PC-9 (cell line): ENCODE measurements at places on chromosomes 3 and 15. TPM values are rescaled to one million over a fixed set of nuclear protein-coding genes. Genes with fewer than 3 reads are reported as not detected.
A peak's percentile ranks its signal among the peaks of the same experiment; 100 is the strongest.

The SLC9C1 gene
- total RNA-seq, result not detected in 2 replicates

DNA sequence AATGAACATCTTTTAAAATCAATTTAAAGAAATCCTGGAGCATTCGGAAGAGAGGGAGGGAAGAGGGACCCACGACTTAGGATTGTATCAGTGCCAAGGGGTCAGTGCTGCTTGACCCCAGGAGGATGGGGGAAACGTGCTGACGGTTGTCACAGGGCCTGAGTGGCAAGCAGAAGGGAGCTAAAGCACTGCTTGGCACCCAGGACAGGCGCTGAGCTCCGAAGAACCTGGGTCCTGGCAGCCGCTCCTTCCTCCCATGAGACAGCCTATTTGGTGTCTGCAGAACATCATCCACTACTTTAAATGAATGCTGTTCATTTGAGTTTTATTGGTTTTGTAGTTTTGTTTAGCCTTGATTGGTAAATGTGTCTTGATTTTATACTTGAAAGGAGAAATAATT lies 54.5 kb downstream of the RGMA start:
- H3K36me3 ChIP-seq, result no peaks in the 10 kb centered on the region
- H3K27me3 ChIP-seq, result no peaks in the 10 kb centered on the region
- H3K27ac ChIP-seq, result no peak overlapping the region
- H3K4me3 ChIP-seq, result no peak overlapping the region
- DNase-seq, result no peak

- no peaks in the 10 kb centered on the region for H3K36me3 ChIP-seq
- no peak overlapping the region for H3K27ac ChIP-seq
- H3K4me1 ChIP-seq, result no peaks in the 10 kb centered on the region
- H3K27me3 ChIP-seq, result peaks cover 36% of the 10 kb centered on the region; the same call in 1 of the 2 replicates
- H3K4me3 ChIP-seq, result no peak overlapping the region
- no peak for DNase-seq
Observed at GRCh38 chr3:75396316-75396802, 267.8 kb upstream of the FRG2C start.

The CLDN1 gene
- 25.9 and 27.1 TPM in 2 replicates for total RNA-seq

DNA sequence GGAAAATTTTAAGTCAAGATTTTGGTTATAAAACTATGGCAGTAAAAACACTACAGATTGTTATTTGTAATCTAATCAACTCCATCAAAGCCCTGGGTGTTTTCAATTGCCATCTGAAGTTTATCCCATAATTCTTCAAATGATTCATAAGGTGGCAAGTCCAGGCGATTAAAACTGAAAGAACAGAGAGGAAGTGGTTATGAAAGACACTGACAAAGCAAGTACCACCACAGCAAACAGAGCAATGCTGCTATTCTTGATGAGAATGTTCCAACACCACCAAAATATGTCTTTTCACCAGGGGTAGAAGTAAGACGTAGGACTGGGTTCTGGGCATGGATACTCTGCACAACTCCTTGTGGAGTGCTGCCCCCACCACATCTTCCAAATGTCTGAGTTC lies 86.9 kb upstream of the PRTG start:
- no peaks in the 10 kb centered on the region for H3K36me3 ChIP-seq
- no peaks in the 10 kb centered on the region for H3K27me3 ChIP-seq
- DNase-seq, result no peak
- H3K4me1 ChIP-seq, result no peaks in the 10 kb centered on the region

DNA sequence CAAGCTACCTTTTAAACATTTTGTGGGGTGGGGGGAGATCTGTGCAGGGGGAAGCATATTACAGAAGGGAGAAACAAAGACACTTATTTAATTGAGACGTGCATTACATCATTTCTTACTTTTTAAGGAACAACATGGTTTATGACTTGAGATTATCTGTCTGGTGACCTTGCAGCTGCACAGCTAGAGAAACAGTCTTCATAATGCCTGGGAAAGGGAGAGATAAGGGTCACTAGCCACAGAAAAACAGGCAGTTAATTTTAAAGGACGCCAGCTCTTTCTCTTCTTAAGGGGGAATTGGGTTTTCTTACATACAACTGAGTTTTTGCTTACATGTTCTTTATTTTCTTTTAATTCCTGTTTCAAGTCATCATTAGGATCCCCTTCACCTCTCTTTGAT lies 147.9 kb downstream of the SST start:
- no peak overlapping the region for H3K27ac ChIP-seq
- no peaks in the 10 kb centered on the region for H3K4me1 ChIP-seq
- H3K36me3 ChIP-seq, result no peaks in the 10 kb centered on the region
- no peak overlapping the region for H3K4me3 ChIP-seq
- peaks cover 56% of the 10 kb centered on the region for H3K27me3 ChIP-seq

DNA sequence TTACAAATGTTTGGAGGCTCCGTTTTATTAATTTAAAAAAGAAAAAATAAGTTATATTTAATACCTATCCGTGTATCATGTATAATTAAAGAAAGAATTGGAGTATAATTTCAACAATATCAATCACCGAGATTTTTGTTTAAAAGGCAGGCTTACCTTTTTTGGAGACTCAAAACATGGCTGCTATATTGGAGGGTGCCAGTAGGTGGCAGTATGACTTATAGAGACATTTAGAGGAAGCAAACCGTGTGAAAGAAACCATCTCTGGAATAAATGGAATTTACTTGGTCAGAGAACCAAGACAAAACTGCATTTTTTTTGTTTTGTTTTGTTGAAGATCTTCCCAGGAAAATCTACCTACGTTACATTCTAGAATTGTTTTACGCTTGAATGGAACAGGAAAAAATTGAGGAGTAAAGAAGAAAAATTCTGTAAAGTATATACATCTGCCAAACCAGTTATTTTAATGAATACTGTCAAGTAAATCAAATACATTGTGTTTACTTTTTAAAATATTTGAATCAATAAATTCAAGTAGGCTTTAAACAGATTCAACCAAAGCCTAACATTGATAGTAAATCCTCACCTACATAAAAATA lies 802.6 kb upstream of the ALCAM start:
- H3K27me3 ChIP-seq, result no peaks in the 10 kb centered on the region
- DNase-seq, result peak; percentile 41
- no peak overlapping the region for H3K27ac ChIP-seq

DNA sequence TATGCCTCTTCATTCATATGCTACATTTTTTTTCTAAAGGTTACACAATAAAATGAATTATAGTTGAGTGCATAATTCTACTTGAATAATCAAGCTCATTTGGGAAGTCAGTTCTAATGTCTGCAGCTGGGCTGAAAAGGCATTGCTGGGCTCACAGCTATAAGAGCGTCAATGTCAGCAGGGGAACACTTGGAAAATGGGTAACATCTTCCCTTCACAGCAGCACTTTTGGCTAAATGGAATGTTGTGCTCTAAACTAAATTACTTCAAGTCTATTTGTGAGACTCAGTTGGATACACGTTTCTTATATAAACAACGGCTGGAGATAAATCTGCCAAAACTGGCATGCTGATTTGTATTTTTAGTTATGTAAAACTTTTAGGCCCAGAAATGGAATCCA lies 357.8 kb downstream of the TBL1XR1 start:
- DNase-seq, result no peak
- no peaks in the 10 kb centered on the region for H3K4me1 ChIP-seq
- H3K4me3 ChIP-seq, result no peak overlapping the region
- H3K36me3 ChIP-seq, result no peaks in the 10 kb centered on the region

GRCh38 chr15:70741107-70741531 lies 22.2 kb downstream of the UACA start:
- H3K27me3 ChIP-seq, result no peaks in the 10 kb centered on the region
- H3K4me3 ChIP-seq, result no peak overlapping the region
- H3K27ac ChIP-seq, result peak overlapping the region; percentile 67
- DNase-seq, result peak; percentile 50

- no peaks in the 10 kb centered on the region for H3K36me3 ChIP-seq
- no peak for DNase-seq
- no peak overlapping the region for H3K4me3 ChIP-seq
- peaks cover 6% of the 10 kb centered on the region; the same call in 1 of the 2 replicates for H3K27me3 ChIP-seq
Observed at GRCh38 chr3:114143817-114144216, 35.0 kb downstream of the DRD3 start.

The GOLGA8T gene
- not detected in 2 replicates for total RNA-seq

- H3K4me1 ChIP-seq, result no peaks in the 10 kb centered on the region; the same call in 1 of the 2 replicates
- H3K27me3 ChIP-seq, result no peaks in the 10 kb centered on the region
- no peaks in the 10 kb centered on the region for H3K36me3 ChIP-seq
- no peak for DNase-seq
- no peak overlapping the region for H3K4me3 ChIP-seq
Observed at GRCh38 chr3:105322570-105323273, 44.0 kb upstream of the ALCAM start.

The TARS3 gene
- 4.6 and 5.6 TPM in 2 replicates for total RNA-seq

- H3K4me1 ChIP-seq, result peaks cover 6% of the 10 kb centered on the region
- no peak for DNase-seq
- H3K27ac ChIP-seq, result no peak overlapping the region
- H3K36me3 ChIP-seq, result no peaks in the 10 kb centered on the region
Observed at GRCh38 chr3:128449111-128449638, 17.5 kb downstream of the DNAJB8 start.

The TM4SF4 gene
- not detected in 2 replicates for total RNA-seq

GRCh38 chr3:62329971-62330370 lies 43.4 kb downstream of the FEZF2 start:
- H3K36me3 ChIP-seq, result no peaks in the 10 kb centered on the region
- H3K4me1 ChIP-seq, result no peaks in the 10 kb centered on the region
- no peak overlapping the region for H3K27ac ChIP-seq
- no peaks in the 10 kb centered on the region for H3K27me3 ChIP-seq
- DNase-seq, result no peak

GRCh38 chr3:99639579-99639978 lies 1.2 kb downstream of the COL8A1 start:
- DNase-seq, result no peak
- H3K27ac ChIP-seq, result no peak overlapping the region
- H3K4me1 ChIP-seq, result peaks cover 19% of the 10 kb centered on the region
- peaks cover 6% of the 10 kb centered on the region; the same call in 1 of the 2 replicates for H3K27me3 ChIP-seq
- H3K36me3 ChIP-seq, result no peaks in the 10 kb centered on the region

- no peak for DNase-seq
- H3K36me3 ChIP-seq, result no peaks in the 10 kb centered on the region
- H3K27me3 ChIP-seq, result no peaks in the 10 kb centered on the region
- H3K4me3 ChIP-seq, result no peak overlapping the region
- H3K4me1 ChIP-seq, result peaks cover 77% of the 10 kb centered on the region
Observed at GRCh38 chr3:194274424-194275085, 76.6 kb downstream of the CPN2 start.

GRCh38 chr15:63374686-63375520 lies 6.7 kb downstream of the CA12 start:
- no peak overlapping the region for H3K4me3 ChIP-seq
- no peaks in the 10 kb centered on the region for H3K27me3 ChIP-seq
- peak; percentile 38 for DNase-seq
- no peaks in the 10 kb centered on the region for H3K36me3 ChIP-seq
- H3K4me1 ChIP-seq, result peaks cover 42% of the 10 kb centered on the region
- no peak overlapping the region for H3K27ac ChIP-seq

DNA sequence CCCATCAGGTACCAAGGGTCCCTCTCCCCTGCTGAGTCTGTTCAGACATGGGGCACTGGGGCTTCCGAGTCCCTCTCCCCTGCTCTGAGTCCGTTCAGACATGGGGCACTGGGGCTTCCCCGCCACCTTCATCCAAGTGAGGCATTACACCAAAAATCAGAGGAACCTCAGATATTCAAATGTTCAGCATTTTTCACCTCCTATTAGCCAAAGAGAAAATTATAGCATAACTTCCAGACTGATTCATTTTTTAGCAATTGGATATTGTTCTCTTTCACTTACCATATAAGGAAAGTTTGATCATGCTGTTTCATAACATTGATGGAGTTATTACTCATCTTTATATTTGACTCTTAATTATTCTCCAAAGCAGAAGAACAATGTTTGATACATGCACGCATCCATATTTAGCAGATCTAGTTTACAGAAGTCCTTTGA lies 213.9 kb downstream of the MTHFS start:
- no peak overlapping the region for H3K4me3 ChIP-seq
- DNase-seq, result no peak
- no peak overlapping the region for H3K27ac ChIP-seq
- H3K36me3 ChIP-seq, result no peaks in the 10 kb centered on the region
- H3K27me3 ChIP-seq, result no peaks in the 10 kb centered on the region; the same call in 1 of the 2 replicates

DNA sequence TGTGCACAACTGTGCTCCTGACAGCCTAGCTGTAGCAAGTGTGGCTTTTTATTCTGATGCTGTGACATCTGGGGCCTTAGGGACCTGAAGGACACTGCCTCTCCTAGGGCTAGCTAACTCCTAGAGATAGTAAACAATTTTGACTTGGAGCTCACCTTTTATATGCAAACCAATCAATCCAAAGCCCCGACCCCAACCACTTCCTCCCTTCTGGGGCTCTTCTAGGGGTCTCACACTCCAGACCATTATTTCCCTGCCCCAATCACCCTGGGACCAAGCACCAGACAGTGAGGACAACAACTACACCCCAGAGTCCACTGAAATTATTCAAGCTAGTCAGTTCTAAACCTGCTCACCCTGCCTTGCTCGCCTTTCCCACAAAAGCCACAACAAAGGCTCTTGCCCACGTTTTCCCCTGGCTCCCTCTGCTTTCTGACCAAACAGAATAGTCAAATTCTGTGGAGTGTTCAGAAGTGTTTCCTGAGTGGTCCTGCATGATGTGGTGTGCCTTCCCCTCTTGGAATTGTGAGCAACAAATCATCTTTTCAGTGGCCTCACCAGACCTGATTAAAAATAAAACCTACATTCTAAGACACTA lies 84.2 kb upstream of the WNT5A start:
- H3K27me3 ChIP-seq, result no peaks in the 10 kb centered on the region
- no peak for DNase-seq
- H3K4me3 ChIP-seq, result no peak overlapping the region
- H3K4me1 ChIP-seq, result peaks cover 19% of the 10 kb centered on the region
- no peak overlapping the region for H3K27ac ChIP-seq

The GOLGA6L1 gene
- not detected in 2 replicates for total RNA-seq

The VWA5B2 gene
- total RNA-seq, result 0.53 and 0.76 TPM in 2 replicates

DNA sequence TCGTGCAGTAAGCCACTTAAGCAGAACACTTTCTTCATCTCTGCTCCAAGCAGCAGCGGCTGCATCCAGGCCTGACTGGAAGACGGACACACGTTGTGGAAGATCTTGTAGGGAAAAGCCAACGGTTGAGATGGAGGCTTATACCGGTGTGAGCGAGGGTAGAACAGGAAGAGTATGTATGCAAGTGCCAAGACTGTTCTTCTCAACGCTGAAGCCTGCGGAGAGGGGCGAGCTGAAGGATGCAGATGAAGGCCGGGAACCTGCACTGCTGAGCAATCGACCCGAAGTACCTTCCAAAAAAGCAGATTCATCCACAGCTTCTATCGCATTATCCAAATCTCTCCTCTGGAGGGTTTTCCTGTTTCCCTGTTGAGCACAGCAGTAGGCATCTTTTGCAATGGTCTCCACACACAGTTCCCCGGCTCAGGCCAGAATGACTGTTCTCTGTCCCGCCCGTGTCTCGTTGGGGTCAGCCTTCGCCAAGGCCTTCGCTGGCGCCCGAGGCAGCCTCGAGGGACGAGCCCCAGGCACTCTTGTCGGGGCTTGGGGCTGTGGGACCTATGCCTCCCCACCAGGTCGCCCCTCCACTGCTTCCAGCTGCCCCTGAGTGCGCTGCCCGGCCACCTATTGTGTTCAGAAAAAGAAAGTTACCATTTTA lies 22.2 kb upstream of the DYNC1LI1 start:
- no peaks in the 10 kb centered on the region for H3K4me1 ChIP-seq
- H3K27me3 ChIP-seq, result no peaks in the 10 kb centered on the region
- H3K27ac ChIP-seq, result no peak overlapping the region
- no peak for DNase-seq
- no peaks in the 10 kb centered on the region for H3K36me3 ChIP-seq

The RASGRP1 gene
- 0.39 and 1.5 TPM in 2 replicates for total RNA-seq

- H3K27me3 ChIP-seq, result peaks cover 21% of the 10 kb centered on the region; the same call in 1 of the 2 replicates
- no peaks in the 10 kb centered on the region for H3K36me3 ChIP-seq
- H3K27ac ChIP-seq, result no peak overlapping the region
- H3K4me3 ChIP-seq, result no peak overlapping the region
- no peaks in the 10 kb centered on the region for H3K4me1 ChIP-seq
Observed at GRCh38 chr3:193499136-193499770, 55.4 kb downstream of the ATP13A4 start.

The GP9 gene
- total RNA-seq, result not detected in 2 replicates

The SEMA7A gene
- 8.3 and 14.5 TPM in 2 replicates for total RNA-seq
